ENCODE measurements at places on chromosomes 3 and 15.

DNA sequence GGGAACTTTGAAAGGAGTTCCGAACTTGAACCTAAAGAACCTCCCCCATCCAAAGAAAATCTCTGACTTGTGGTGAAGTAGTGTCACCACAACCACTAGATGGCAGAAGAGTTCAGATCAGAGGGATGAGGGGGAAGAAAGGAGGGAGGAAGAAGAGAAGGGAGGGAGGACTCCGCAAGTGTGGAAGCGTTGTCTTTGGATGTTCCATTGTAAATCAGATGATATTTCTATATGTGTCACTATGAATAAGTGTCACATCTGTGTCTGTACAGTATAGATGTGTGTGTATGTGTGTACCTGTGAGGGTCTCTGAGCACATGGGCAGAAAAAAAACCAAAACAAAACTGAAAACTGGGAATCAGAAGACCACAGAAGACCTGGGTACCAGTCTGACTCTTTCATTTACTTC is 16.9 kb downstream of the SLC24A1 start:
- no peak for DNase-seq

GRCh38 chr3:37999836-38000235 is 9.2 kb downstream of the VILL start:
- DNase-seq, result no peak

- no peak for DNase-seq
Observed at GRCh38 chr3:172317481-172317880, 130.8 kb downstream of the GHSR start.

GRCh38 chr15:32867313-32867626 is 149.5 kb downstream of the GREM1 start:
- no peak for DNase-seq

- no peak for DNase-seq
Observed at GRCh38 chr15:60172143-60172542, 168.0 kb downstream of the FOXB1 start.
